ENCODE measurements at places on chromosomes 6 and 20.

DNA sequence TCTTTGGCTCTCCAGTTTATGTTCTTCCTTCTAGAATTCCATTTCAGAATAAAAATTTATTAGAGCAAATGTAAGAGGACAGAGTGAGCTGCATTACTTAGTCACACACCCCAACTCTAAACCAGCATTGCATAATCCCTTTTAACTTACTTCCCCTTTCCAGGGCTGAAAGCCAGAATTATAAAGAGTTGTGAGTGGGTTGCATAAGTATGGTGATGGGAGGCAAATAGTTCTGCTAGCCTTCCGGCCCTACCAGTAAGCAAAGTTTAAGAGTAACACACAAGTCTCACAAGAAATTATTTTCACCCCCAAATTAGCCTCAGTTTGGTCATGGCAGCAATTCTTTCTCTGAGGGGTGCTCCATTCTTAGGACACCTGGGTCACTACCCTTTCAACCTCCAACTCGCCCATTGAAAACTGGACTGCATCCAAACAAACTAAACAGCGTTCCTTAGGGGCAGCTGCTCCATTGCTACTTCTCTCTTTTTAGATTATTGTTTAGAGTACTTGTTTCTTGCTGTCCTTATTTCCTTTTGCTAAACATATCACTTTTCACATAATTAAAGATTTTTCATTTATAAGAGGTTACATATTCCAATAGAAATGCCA, 1.6 kb downstream of the KIAA0408 start:
- H3K36me3 ChIP-seq: no peaks in the 10 kb centered on the region
- no peak overlapping the region for H3K4me3 ChIP-seq
- H3K27me3 ChIP-seq: no peaks in the 10 kb centered on the region
- no peak overlapping the region for H3K27ac ChIP-seq
- H3K4me1 ChIP-seq: peaks cover 3% of the 10 kb centered on the region

DNA sequence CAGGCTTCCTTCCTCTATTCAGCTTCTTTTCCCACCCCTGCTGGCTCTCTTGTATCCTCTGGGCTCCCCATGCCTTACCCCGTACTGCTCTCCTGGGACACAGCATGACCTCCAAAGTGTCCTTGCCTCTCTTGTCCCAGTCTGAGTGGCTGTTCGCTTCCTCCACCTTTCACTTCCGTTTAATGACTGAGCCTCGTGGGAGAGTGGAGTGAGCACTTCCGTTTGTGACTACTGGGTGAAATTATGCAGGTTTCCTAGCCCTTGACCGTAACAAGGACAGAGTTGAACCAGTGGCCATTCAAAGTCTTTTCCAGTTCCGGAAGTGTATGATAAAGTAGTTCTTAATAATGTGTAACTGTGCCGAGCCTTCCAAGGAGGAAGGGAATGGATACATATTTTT, 109.2 kb downstream of the ARID1B start:
- no peak overlapping the region for H3K27ac ChIP-seq
- H3K36me3 ChIP-seq: no peaks in the 10 kb centered on the region
- H3K4me1 ChIP-seq: peaks cover 14% of the 10 kb centered on the region
- DNase-seq: no peak

GRCh38 chr6:12403947-12404647, 113.9 kb downstream of the EDN1 start:
- no peak overlapping the region for H3K4me3 ChIP-seq
- no peak overlapping the region for H3K27ac ChIP-seq
- H3K36me3 ChIP-seq: no peaks in the 10 kb centered on the region
- DNase-seq: no peak
- H3K4me1 ChIP-seq: no peaks in the 10 kb centered on the region

DNA sequence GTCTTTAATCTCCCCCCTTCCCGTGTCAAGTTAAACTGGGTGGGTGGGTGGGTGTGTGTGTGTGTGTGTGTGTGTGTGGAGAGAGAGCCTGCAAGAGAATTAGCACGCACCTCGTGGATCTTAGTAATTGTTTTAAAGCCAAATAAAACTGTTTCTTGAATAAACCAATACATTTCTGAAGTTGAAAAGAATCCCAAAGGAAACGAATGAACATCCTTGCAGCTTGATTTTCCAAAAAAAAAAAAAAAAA, 381 bp upstream of the BICRAL start:
- H3K36me3 ChIP-seq: peaks cover 9% of the 10 kb centered on the region
- H3K27me3 ChIP-seq: no peaks in the 10 kb centered on the region
- peaks cover 4% of the 10 kb centered on the region for H3K4me1 ChIP-seq
- DNase-seq: no peak

DNA sequence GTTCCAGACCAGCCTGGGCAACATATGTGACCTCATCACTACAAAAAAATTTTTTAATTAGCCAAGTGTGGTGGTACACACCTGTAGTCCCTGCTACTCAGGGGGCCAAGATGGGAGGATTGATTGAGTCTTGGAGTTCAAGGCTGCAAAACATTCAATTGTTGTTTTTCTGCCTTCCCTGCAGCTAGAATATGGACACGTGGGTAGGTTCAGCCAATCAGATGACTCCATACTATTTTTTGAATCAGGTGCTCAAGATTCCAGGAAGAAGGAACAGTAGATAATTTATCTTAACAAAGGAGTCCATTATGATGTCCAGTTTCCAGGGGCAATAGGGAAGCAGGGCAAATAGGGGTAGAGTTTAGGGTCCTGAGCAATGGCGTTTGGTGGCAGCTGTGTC, 2.4 kb upstream of the DEFB119 start:
- H3K27me3 ChIP-seq: peaks cover 4% of the 10 kb centered on the region
- no peak for DNase-seq
- no peaks in the 10 kb centered on the region for H3K4me1 ChIP-seq
- no peaks in the 10 kb centered on the region for H3K36me3 ChIP-seq
- no peak overlapping the region for H3K4me3 ChIP-seq
